ENCODE measurements at places on chromosomes 11 and 22.

DNA sequence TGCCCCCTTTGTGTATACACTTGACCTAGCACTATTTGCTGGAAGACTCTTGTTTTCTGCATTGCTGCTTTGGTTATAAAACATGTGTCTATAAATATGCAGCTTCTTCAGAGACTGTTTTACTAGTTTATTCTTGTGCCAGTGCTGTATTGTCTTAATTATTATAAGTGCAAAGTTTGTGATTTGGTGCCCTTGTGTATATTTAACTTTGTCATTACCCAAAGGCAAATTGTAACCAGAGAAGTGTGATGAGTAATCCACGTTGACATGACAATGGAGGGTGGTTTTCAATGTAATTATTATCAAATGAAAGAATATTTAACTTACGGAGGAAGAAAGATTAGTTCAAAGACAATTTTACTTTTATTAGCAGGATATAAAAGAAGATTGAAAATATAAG is 75.0 kb upstream of the PRODH start:
- DNase-seq: no peak

DNA sequence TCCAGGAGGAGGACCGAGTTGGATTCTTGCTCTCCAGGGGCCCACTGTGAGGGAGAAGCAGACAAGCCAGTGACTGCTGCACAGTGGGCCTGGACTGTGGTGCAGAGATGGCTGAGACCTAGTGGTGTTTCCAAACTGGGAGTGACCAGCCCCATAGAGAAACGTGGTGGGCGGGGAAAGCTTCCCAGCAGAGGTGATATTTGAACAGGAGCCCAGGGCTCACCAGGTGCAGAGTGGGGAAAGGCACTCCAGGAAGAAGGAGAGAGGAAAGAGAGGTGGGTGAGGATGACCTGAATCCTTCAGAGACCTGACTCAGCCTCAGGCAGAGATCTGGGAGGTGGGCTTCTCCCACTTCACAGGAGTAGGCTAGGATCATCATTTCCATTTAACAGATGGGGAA is 52.1 kb upstream of the RASD2 start:
- no peak for DNase-seq

GRCh38 chr11:132185726-132186592 is 815.5 kb downstream of the NTM start:
- DNase-seq: no peak

GRCh38 chr11:57087991-57088390 is 93.8 kb upstream of the LRRC55 start:
- DNase-seq: no peak

DNA sequence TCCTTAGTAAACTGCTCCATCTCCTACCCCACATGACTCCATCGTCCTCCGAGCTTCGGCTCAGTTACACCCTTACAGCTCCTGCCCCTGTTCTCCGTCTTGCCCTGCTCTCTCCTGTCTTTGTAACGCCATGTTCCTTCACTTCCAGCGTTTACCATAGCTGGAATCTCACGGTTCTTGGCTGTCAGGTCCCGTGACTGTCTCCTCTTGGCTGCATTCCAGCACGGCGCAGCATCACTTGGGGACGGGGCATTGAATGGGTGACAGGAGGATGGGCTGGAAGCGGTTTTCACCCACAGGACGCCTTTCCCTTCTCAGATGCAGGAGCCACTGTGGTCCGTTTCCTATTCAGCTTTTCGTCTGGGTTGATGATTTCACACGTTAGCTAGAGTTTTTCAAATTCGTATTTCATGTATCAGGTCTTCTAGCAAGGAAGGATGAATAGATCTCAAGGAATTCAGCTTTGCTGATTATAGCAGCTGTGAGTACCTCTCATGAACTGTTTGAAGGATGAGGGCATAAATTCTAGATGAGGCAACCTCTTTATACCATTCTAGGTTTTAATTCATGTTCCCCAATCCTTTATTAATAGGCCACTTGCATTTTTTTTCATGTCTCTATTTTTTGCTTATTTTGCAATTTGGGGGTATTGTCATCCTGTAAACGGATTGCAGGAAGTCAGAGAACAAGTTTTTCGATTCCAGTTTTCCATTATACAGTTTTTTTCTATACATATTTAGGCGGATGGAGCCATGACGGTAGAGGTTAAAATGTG is 29.1 kb downstream of the ZBED4 start:
- no peak for DNase-seq

DNA sequence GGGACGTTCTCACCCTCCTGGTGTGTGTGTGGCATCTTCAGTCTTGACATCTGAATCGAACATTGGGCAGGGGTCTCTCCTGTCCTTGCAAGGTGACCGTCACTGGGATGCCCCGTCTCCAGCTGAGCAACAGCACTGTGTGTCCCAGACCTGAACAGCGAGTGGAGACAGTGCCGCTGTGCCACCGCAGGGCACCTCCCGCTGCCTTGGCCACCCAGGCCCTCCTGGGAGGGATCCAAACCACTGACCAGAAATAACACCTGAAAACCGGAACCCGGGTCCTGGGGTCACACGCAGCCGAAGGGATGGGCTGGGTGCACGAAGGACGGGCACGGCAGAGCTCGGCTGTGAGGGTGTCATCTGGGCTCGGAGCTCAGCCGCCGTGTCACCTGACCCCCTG is 102.2 kb downstream of the BRD1 start:
- no peak for DNase-seq

GRCh38 chr22:37079668-37080171 is 28.2 kb downstream of the KCTD17 start:
- no peak for DNase-seq

GRCh38 chr22:42196454-42196853 is 65.8 kb upstream of the CYP2D6 start:
- DNase-seq: no peak

DNA sequence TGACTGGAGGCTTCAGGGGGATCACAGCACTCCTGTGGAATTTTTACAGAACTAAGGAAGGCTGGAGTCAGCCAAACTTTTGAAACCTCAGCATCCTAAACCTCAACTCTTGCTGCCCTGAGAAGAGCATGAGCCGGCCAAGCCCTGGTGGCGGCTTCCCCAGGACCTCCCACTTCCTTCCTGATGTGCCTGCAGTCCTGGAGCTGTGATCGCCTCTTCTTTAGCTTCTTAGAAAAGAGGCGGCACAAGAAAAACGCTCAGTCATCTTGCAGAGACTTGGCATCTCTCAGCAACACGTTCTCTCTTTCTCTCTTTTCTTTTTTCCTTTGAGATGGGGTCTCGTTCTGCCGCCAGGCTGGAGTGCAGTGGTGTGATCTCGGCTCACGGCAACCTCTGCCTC is 40.4 kb upstream of the AMPD3 start:
- DNase-seq: no peak
